ENCODE measurements at places on chromosomes 3 and 15.

DNA sequence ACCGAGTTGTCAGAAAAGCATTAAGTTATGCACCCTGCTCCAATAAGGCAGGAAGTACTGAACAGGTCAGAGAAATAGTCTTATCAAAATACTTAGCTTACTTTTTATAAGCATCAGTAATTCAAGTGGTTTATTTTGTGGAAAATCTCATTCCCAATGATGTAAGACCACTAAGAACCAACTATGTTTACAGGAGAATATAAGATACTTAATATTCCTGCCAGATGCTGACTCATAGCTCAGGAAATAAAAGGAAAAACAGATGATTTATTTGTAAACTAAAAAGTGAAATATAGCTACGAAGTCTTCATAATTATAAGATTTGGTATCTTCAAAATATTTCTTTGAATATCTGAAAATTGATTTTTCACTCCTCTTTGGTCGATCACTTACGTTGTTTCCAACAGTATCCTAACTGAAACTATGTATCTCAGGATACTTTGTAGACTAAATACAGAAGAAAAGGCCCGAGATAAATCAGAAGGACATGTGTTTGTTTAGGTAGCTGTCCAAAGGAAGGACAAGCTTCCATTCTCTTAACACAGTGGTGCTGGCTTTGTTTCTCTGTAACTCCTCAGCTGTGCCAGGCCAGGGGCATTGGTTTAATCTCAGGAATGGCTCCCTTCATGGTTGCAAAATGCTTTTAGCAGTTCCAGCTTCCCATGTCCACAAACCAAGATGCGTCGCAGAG is 295.8 kb downstream of the GBE1 start:
- DNase-seq, result no peak

DNA sequence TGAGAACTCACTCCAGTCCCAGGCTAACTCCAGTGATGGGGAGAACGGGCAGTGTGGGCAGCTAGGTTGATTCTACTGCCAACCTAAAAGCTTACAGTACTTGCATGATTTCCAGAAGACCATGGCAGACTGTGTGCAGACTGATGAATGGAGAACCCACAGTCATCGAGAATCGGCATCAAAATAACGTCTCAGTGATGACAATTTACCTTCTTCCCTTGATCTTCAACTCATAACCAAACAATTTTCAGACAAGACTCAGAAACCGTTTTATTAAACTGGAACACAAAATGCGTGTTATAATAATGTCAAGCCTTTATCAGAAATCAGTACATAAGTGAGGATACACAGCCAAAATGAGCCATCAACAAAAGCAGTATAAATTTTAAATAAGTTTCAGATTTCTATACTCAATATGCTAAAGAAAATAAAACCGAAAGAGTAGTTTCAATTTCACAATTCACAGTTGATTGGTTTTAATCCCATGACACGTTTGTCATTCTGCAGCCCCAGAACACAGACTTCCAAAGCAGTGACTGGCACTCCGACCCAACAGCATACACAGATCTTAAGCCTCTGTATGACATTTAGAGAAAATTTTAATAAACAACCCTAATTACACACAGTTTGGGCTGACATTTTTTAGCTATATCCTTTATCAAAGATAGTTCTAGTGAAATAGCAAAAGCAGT is 54.5 kb downstream of the ZMAT3 start:
- no peak for DNase-seq

DNA sequence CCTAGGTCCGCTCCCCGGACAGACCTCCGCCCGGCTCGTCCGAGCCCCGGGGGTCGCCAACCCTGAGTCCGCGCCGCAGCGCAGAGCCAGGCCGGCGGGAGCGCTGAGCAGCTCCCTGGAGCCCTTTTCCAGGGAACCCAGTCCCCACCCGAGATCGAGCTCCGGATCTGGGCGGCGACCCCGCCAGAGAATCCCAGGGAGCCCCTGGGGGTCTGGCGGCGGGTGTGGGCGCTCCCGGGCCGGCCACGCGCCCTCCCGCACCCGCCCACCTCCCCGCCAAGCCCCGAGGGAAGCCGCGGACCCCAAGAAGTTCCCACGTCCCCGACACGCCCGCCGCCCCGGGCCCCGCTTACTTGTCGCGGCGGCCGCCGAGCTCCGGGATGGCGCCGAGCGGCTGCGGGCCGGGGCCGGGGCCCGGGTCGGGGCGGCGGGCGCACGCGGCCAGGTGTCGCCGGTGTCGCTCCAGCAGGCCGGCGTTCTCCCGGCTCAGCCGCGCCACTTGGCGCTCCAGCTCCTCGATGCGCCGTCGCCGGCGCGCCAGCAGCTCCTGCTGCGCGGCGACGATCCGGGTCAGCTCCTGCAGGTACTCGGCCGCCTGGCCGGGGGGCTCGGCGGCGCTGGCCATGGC is 137.7 kb downstream of the NUP210 start:
- DNase-seq, result peak; percentile 41

DNA sequence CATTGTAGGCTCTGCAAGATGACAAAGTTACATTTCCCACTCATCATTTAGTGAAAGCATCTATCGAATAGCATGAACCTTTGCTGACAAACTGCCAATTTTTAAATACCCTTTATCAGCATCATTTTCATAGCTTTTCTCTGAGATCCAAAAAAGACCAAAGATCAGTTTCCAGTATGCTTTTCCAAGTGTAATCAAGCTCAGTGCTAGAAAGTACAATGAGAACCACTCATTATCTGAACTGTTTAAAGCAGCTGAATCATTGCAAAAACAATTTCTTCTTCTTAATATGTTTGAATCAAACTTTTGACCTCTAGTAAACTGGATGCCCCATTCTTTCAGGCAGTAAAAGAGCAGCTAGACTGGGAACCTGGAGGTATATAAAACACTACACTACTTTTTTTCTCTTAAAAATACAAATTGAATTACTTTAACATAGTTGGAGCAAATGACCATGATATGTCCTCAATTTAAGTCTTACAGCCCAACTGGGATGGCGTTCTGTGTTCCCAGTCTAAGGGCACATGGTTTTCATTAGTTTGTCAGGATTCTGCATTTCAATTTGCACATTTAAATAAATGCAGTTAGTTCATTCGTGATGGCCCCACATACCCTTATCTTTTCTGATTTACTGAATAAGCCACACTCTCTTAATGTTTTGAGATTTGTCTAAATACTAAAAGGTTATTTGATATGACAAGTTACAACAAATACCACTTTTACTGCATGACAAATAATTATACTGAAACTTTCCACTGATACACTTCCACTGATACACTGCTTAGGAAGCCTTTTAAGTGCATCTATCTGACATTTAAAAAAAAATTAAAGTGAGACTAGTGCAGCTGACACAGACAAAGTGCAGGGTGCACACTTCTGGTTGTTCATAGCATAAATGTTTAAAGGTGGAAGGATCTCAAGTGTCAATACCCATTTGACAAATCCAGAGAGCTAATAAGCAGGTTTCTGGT is 146.0 kb upstream of the FRMD4B start:
- no peak for DNase-seq

DNA sequence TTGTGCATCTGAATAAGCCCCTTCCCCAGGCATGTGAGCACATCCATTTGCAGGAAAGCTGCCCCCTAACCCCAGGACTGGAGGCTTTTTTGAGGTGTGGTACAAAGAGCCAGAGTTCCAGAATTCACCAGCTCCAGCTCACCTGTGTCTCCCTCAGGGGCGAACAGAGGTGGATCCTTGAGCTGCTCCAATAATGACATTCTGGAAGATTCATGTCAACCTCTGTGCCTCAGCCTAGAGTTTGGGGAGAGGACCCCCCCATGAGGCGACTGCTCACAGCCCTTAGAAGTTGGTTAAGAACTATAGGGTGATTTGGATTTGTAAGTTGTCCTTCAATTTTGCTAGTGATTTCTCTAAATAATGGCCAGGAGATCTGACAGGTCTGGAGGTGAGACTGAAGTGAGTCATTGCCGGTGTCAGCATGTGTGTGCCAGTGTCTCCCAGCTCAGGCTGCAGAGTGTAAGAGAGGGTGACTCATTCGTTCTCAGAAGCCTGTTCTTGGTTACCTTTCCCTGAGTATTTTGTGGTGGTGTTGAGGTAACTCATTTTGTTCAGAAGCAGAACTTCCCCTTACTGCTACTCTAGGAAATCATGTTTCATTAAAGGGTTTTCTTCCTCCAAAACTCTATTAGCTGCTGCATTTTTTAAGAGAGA is 136.9 kb upstream of the TOPAZ1 start:
- DNase-seq, result no peak

DNA sequence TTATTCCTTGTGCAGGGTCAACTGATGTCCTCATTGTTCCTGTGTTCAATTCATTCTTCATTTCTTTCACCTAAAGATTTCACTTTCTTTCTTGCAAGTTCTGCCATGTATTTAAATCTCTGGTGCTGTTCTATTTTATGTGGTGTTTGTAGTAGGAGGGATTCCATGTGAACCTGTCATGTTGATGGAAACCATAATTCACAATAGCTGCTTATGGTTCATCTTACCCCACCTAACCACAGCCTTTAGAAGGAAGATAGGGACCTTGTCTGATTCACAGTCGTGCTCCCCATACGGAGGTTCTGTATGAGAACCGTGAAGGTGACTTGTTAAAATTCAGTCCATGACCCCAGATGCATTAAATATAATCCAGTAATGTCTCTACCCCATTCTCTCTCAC is 21.9 kb downstream of the SLCO2A1 start:
- DNase-seq, result no peak

- no peak for DNase-seq
Observed at GRCh38 chr3:134839422-134839821, 44.4 kb downstream of the EPHB1 start.

All from NCI-H146 (cell line).